ENCODE measurements at places on chromosomes 2 and 18.

DNA sequence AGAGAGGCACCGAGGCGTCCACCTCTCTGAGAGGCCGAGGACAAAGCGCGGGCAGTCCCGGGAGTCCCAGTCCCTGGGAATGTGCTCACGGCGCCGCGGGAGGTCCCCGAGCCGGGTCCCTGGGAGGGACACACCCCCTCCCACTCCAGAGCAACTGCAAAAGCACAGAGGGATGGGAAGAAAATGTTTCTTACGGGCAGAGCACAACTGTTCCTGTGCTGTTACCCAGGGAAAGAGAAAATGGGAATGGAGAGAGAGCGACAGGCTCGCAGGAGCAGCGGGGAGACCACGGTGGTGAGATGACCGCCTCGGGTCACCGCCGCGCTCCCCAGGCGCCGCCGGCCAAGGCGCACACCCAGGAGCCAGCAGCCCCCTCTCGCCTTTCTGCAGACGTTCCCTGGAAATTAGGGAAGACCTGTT lies 1.2 kb upstream of the BCL11A start:
- no peak for DNase-seq

GRCh38 chr2:143333847-143334246 lies 204.6 kb downstream of the ARHGAP15 start:
- no peak for DNase-seq

DNA sequence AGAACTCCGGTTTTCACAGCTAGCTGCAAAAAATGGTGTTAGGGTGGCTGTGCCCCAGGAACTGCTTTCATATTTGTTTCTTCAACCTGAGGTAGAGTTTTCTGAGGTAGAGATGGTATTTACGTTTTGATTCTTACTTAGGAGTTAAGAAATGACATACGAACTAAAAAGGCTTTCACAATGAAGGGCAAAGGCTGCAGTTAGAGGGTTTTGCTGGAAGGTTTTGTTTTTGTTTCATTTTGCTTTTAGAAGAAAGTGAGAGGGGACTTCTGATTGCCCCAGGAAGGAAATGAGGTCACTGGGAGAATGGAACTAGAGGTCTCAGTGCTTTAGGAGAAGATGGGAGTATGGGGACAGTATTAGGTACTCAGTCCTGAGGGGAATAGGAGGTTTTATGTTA lies 15.5 kb downstream of the CDCA7 start:
- no peak for DNase-seq

GRCh38 chr2:109048163-109048562 lies 59.1 kb upstream of the EDAR start:
- DNase-seq, result no peak

GRCh38 chr2:191148791-191149190 lies 2.0 kb downstream of the STAT4 start:
- no peak for DNase-seq

GRCh38 chr18:8503248-8503647 lies 106.0 kb upstream of the RAB12 start:
- DNase-seq, result no peak

GRCh38 chr2:172991031-172991430 lies 84.6 kb upstream of the MAP3K20 start:
- no peak for DNase-seq

GRCh38 chr2:11967946-11968465 lies 221.6 kb downstream of the LPIN1 start:
- no peak for DNase-seq

Measured in T follicular helper cell (primary cell).